ENCODE measurements at places on chromosomes 1 and 21.

DNA sequence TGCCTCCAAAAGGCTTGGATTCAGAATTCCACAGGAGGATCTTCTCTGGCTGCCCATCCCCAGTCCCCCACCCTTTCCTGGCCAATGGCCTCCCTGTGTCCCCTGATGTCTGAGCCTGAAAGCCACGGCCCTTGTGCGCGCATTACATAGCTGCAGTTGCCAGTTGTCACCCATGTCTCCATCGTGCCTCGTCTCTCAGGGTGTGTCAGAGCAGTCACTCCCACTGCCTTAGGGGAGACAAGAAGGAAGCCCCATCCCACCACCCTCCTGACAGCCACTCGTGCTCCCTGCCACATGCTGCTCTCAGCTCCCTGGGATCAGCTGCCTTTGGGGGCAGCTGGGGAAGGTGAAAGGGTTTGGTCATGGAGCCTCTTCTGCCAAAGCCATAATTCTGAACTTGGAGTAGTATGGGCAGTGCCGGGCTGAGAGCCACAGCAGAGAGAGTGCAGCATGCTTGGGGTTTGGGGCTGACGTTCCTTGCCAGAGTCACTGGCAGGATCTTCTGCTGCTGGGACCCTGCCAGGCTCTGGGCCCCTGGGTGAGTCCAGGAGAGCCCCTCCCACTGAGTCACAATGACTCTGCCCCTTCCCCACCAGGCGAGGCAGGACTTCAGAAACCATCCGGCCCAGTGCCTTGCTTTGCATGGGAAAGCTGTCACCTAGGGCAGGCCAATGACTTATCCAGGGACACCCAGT is 285.9 kb upstream of the VAMP3 start:
- DNase-seq = no peak

DNA sequence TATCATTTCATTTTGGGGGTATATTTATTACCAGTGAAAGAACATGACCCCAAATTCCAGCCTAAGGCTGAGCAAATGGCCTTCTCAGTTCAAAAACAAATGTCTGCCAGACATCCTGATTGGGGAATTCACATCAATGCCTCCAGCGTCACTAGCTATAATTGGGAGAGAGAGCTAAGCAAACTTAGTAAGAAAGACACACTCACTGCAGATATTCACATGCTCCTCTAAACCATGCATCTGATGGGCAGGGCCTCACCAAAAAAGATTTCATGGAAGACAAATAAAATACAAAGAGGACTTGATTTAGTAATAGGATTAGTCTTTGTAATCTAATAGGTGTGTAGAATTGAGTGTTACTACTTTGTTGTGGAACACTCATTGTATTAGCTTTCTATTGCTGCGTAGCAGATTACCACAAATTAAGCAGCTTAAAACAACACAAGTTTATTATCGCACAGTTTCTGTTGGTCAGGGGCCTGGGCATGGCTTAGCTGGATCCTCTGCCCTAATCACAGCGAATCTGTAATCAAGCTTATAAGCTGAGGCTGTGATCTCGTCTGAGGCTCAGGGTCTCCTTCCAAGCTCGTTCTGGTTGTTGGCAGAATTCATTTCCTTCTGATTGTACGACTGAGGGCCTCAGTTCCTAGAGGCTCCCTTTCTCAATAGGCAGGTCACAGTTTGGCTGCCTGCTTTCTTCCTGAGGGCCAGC is 243.0 kb downstream of the PBX1 start:
- no peak for DNase-seq

DNA sequence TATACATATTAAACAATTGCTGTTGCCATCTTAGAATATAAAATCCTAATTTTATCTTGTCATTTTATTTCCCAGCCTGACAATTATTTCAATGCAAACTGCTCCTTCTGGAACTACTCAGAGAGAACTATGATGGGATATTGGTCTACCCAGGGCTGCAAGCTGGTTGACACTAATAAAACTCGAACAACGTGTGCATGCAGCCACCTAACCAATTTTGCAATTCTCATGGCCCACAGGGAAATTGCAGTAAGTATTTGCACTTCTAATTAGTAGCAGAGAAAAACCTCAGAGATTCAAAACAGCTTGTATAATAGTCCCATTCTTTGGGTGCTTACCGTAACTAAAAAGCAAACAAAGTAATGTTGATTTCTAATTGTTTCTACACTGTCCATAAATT is 167.2 kb downstream of the ADGRL2 start:
- DNase-seq = no peak

DNA sequence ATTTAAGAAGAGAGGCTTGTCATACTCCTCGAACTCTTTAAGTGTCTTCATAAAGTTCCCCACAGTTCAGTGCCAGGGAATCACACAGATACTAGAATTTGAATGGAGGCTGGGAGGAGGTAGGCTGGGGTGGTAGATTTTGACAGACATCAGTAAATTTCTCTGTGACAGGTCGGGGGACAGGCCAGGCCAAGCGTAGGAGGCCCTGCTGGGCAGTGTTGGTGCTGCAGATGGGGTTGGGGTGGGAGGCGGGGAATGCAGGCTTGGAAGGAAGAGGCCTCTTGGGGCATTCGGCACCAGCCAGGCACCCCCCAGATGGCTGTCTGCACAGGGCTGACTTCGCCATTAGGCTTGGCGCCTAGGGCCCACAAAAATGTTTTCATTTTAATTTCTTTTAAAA is 84.0 kb downstream of the MAN1C1 start:
- DNase-seq = no peak

DNA sequence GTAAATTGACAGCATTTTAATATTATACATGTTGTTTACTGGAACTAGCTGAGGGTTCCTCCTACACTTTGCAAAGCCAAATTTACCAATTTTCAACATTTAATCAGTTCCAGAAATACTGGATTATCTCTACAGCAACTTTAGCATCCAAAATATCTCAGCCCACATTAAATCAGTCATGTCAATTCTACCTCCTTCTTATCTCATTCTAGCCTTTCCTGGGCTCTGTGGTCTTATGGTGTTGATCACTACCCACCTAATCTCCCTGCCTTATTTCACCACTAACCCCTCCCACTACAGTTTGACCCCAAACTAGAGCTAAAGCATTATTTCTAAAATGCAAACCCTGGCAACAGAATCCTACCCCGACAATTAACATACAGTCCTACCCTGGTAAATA is 3.3 kb downstream of the OMA1 start:
- no peak for DNase-seq
